ENCODE measurements at places on chromosomes 12 and 14.

DNA sequence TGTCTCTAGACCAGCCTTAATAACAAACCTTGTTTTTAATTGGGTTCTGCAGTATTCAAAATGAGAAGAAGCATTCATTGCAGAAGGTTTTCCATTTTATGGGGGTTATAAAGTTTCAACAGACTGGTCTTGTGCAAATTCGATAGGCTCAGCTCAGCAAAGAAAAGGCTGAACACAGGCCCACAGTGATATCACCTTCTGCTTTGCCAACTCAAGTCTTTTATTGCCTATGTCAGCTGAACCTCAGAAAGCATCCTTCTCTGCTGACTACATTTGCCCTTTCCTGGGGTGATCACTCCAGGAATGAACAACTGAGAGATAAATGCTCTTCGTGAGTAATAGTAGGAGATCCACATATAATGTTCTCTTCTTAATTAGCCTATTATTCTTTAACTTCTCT is 134.5 kb upstream of the CCDC175 start:
- DNase-seq = no peak

GRCh38 chr14:70237710-70238109 is 49.0 kb upstream of the SLC8A3 start:
- no peak for DNase-seq

- no peak for DNase-seq
Observed at GRCh38 chr14:79357307-79357706, 854.0 kb downstream of the DIO2 start.

GRCh38 chr14:75469606-75470237 is 41.9 kb downstream of the JDP2 start:
- DNase-seq = no peak

DNA sequence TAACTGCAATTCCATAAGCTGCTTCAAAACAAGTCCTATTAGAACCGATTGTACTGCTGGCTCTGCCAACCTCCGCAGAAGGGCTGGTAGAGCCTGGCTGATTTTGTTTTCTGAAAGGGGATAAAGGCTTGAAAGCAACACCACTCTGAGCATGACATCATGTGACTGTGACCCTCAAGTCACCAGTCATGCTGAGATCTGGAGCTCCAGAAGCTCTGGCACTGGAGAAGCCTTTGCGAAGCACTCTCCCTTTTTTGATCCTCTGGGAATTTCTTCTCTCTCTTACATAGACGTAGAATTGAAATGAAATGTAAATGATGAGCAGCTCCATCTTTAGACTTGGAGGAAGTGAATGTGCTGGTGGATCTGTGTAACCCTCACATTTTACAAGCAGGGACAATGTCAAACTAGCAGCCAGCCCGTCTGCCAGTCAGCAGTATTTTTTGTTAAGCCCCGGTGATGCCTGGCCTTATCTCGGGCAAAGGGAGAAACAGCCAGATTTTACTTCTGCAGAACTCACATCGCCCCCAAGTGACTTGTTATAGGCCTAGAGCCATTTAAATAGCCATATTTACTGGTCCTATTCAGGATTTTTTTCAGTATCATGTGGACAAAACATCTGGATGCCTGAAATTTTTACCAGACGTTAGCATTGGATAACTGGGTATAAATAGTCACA is 112.1 kb upstream of the NPAS3 start:
- no peak for DNase-seq

- DNase-seq = no peak
Observed at GRCh38 chr12:39061576-39061975, 156.2 kb upstream of the CPNE8 start.

Measured in CD14-positive monocyte (primary cell).